Cardiac muscle cell (in vitro differentiated cells and primary cell): ENCODE measurements at places on chromosomes 6 and 20. TPM values are rescaled to one million over a fixed set of nuclear protein-coding genes. Genes with fewer than 3 reads are reported as not detected.

LGSN gene
- polyA plus RNA-seq, result not detected in 2 replicates

DNA sequence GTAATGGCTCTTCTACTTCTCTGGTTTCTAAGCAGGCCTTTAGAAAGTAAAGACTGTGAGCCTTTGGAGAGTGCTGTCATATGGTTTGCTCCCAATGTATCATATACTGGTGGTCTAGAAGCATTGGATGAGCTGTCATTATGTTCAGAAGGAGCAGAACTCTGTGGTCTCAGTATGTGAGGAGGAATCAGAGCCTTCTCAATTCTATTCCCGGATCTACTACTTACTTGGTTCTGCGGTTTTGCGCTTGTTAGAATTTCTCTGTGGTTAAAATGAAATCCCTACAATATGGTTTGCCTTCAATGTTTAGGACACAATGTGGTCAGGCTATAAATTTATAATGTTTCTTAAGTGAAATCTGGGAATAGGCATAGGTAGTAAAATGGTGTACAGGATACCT is 64.6 kb downstream of the RWDD2A start:
- peak; percentile 2 for DNase-seq

FUT9 gene
- not detected in 2 replicates for polyA plus RNA-seq

- no peak for DNase-seq
Measured at GRCh38 chr6:33481192-33481591, 26.8 kb downstream of the ZBTB9 start.

- DNase-seq, result peak; percentile 2
Measured at GRCh38 chr20:43238833-43239232, 49.1 kb upstream of the PTPRT start.

KCNG1 gene
- polyA plus RNA-seq, result 34.1 and 60.1 TPM in 2 replicates

DNA sequence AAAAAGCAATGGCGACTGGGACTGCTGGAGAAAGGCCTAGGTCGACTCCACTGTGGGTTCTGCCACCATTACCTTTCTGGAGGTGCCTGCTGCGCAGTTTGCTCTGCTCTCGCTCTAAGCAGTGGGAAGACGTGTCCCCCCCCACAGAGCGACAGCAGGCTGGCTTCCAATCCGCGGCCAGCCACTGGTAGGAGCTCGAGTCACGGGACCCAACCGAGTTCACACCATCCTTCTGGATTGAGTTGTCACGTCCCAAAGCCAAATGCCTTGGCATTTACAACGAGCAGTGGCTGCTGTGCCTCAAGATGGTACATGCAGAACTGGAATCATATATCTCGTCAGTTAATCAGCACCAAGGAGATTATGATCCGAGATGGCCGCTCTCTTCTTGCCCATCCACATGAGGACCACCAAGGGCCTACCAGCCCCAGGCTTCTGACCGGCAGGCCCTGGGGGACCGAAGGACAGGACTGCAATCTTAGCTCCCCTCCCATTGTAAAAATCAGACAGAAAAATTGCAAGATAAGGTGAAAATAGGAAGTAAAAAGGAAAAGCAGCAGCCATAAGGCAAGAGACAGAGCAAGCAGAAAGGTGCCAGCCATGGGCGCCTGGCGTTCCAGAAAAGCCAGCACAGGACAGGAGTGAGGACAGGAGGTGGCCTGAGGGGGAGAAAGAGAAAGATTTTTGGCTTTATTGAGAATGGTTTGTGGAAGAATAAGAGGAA is 74.4 kb downstream of the TRAM2 start:
- no peak for DNase-seq

OVOL2 gene
- polyA plus RNA-seq, result not detected in 2 replicates
